ENCODE measurements at places on chromosomes 12 and 14.
A peak's percentile ranks its signal among the peaks of the same experiment; 100 is the strongest.

GRCh38 chr12:31002361-31002725 is 71.3 kb upstream of the DDX11 start:
- no peak for DNase-seq

DNA sequence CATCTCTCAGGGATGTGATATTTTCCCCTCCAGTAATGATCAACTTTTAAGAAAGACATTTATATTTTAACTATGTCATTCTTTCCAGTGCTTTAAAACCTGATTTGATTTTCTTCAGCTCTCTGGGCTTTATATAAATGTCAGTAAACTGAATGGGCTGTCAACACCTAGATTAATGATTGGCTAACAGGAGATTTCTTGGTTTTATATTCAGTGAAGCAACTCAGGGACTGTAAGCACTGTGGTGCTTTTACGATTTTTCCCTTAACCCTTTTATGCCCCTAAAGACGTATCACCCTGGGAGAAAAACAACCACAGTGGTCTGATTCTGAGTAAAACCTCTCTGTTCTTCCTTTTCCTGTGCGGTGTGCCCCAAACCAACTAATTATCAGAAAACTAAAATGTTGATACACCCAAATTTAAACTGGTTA is 38.0 kb downstream of the PTGER2 start:
- no peak for DNase-seq

DNA sequence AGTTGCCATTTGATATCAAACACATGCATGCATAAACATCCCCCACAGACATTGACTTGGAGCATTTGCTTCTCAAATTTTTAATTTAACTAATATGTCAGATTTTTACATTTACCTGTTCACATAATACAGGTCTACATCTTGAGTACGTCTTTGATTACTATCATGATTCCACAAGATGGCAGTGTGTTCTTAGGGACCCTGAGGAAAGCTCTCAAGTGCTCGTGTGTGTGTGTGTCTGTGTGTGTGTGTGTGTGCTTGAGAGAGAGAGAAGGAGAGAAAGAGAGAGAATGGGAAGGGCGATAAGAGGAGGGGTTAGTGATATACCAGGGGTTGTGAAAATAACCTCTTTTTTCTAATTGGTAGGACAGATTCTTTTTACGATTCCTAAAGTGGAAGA is 167.1 kb upstream of the OR4E1 start:
- DNase-seq, result no peak

DNA sequence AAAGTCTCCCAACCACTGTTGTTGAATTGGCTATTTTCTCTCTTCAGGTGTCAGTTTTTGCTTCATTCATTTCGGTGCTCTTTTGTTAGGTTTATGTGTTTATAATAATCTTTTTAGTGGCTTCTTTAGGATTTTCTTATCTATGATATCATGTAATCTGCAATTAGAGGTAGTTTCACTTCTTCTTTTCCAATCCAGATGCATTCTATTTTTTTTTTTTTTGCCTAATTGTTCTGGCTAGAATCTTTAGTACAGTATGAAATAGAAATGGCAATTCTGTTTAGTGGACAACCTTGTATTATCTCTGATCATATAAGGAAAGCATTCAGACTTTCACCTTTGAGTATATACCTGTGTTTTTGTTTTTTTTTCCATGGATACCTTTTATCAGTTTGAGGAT is 17.4 kb downstream of the CNOT2 start:
- no peak for DNase-seq

DNA sequence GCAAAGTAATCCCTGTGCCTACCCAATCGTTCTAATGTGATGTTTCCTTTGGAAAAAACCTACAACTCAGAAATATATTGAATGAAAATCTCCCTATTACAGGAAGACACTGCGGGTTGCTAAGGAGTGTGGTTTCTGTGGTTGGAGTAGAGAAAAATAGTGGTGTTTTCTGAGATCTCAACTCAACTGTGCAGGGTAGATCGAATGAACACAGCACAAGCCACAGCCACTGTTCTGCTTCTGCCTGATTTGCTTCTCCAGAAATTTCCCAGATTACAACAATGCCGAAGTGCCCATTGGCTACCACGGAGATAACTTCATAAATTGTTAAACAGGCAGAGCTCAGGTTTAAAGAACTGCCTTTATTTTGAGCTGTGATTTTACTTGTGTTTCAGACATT is 480.4 kb downstream of the DIO2 start:
- no peak for DNase-seq

- no peak for DNase-seq
These were observed 63.8 kb downstream of the PTGER2 start for GRCh38 chr14:52377940-52378339.

GRCh38 chr14:39488600-39488999 is 56.4 kb upstream of the FBXO33 start:
- DNase-seq, result peak; percentile 75

- no peak for DNase-seq
These were observed 15.2 kb upstream of the LUM start for GRCh38 chr12:91126516-91126915.

GRCh38 chr12:22286569-22286968 is 47.9 kb downstream of the ST8SIA1 start:
- no peak for DNase-seq

DNA sequence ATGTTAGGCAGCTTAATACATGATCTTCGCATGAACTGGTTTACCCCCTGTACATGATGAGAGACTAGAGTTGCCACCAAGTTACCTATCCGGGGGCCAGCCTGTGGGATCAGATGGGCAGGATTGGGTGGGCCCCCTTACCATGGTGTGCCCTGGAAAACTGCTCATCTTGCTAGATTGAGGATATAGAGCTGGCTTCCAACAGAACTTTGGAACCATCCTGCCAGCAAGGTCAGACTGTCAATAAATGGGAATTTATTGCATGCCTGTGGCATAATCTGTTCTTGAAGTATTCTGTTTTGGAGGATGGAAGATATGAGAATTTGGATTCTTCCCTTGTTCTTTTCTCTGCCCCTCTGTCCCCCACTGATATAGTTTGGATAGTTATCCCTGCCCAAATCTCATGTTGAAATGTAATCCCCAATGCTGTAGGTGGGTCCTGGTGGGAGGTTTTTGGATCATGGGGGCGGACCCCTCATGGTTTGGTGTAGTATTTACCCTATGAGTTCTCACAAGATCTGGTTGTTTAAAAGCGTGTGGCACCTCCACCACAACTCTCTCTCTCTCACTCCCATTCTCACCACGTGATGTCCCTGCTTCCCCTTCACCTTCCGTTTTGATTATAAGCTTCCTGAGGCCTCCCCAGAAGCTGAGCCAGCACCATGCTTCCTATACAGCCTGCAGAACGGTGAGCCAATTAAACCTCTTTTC is 3.7 kb upstream of the TM9SF1 start:
- DNase-seq, result no peak

DNA sequence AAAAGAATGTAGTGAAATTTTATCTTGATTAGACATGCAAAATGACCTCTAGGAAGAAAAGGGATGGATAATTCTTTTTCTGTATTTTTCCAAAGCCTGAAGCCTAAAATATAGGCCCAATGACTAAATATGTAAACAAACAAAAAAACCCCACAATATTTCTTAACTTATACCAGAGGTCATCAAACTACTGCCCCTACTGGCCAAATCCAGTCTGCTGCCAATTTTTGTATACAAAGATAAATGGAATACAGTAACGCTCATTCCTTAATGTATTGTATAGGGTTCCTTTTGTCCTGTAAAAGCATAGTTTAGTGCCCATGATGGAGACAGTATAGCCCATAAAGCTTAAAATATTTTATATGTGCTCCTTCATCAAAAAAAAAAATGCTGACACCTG is 145.7 kb upstream of the ALG10 start:
- no peak for DNase-seq

DNA sequence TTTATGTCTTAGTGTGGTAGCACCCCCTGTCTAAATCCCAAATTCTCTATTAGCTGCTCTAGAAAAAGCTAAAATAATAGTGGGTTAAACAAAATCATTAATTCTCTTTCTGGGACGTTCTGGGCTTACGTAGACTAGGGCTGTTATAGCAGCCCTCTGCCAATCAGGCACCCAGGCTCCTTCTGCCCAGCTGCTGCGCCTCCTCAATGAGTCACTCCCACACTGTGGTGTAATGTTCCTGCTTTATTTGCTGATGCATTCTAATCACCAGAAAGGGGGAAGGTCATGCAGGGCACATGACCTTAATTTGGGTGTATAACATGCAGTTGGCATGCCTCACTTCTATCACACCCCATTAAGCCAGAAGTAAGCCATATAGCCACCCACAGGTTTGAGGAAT is 294.5 kb downstream of the GALC start:
- no peak for DNase-seq

GRCh38 chr12:6894321-6894720 is 10.3 kb upstream of the LRRC23 start:
- no peak for DNase-seq

GRCh38 chr12:91538418-91538817 is 355.8 kb upstream of the DCN start:
- DNase-seq, result no peak

DNA sequence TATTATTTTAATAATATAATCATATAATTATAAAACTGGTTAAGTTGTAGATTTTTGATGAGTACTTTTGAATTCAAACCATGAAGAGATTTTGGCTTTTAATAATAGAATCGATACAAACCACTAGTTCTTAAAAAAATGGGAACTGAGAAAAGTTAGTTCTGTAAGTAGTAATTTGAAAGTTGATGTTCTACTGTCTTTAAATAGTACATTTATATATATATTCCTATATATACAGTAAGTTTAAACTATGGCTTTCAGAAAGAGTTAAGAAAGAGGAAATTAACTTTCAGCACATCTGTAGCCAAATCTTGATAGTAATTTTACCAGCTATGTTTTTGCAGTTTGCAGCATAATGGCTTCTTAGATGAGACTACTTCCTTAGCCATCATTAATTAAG is 7.8 kb downstream of the LRRK2 start:
- no peak for DNase-seq

DNA sequence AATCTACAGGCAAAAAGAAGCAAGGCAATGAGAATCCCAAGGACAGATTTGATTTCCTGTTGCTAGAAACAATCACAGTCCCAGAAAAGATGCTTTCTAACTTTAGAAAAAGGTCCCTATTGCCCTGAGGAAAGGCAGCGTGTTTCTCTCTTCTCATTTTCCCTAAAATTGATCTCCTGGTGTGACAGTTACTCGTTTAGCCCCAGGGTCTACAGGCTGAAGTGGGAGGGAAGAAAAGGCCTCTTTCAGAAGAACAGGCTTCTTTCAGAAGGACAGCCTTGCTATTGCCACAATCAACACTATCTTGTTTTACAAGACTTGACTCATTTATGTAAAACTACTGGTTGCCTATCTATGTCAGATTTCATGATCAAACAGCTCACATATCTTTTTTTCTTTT is 121.8 kb upstream of the OR4E1 start:
- no peak for DNase-seq

- no peak for DNase-seq
These were observed 5.5 kb upstream of the KRT8 start for GRCh38 chr12:52910248-52910883.

- no peak for DNase-seq
These were observed 277.4 kb upstream of the SOX5 start for GRCh38 chr12:24226745-24227350.

DNA sequence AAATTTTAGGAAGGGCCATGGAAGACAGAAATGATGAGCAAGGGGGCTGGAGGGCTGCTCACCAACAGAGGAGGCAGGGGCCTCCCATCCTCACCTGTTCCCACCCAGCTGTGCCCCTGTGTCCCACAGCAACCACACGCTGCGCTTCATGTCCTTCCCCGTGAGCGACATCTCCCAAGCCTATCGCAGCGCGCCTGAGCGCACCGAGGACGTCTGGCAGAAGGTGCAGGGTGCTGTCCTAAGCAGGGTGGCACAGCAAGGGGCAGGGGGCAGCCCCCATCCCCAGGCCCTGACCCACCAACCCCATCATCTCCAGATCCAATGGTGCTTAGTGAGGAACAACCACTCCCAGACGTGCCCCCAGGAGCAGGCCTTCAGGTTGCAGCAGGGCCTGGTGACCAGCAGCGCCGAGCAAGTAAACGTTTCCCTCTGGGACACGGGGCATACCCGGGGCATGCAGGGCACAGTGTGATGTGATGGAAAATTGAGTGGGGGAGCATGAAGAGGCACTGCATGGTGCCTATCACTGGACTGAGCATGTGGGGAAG is 8.1 kb downstream of the CARMIL3 start:
- no peak for DNase-seq

DNA sequence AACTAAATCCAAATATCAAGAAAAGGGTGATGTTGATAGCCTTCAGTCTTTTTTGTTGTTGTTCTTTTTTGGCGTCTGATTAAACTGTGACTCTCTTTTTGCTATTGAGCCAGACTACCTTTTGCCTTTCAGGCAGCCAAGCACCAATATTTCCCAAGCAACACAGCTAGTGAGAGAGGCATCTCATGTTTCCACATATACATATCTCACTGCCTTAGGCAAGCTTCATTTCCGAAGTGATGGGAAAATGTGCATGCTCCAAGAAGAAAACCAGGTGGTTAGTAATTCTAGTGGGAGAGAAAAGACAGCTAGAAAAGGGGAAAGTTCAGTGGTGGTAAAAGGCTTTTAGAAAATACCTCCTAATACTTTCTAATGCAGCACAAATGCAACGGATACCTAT is 277.7 kb downstream of the TMTC2 start:
- DNase-seq, result no peak

GRCh38 chr14:21200752-21201461 is 45.0 kb upstream of the OR5AU1 start:
- DNase-seq, result no peak

- no peak for DNase-seq
These were observed 3.5 kb downstream of the PPM1H start for GRCh38 chr12:62931477-62931876.

- no peak for DNase-seq
These were observed 22.0 kb downstream of the TSPAN8 start for GRCh38 chr12:71135812-71136176.

All from neuronal stem cell (in vitro differentiated cells).